CD4-positive, alpha-beta T cell treated with Interleukin-4 for 1 hour (primary cell): ENCODE measurements at places on chromosomes 11 and 22.

DNA sequence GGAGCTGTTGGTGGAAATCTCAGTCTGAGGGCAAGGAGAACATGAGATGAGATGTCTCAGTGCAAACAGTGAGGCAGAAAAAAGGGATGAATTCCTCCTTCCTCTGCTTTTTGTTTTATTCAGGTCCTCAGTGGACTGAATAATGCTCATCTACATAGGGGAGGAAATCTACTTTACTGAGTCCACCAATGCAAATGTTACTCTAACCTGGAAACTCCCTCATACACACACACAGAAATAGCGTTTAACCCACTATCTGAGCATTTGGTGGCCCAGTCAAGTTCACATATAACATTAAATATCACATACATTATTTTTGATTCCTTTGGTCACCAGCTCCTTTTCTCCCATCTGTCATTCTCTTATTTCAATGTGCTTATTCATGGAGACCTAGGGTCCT, 418.8 kb downstream of the TMEM135 start:
- DNase-seq: no peak

- peak; percentile 7 for DNase-seq
Measured at GRCh38 chr11:117187007-117187406, 8.5 kb downstream of the SIDT2 start.

GRCh38 chr11:131666006-131666405, 295.6 kb downstream of the NTM start:
- no peak for DNase-seq

GRCh38 chr11:115590254-115590653, 86.0 kb upstream of the CADM1 start:
- DNase-seq: no peak

- DNase-seq: no peak
Measured at GRCh38 chr11:16893456-16894066, 120.7 kb downstream of the PLEKHA7 start.

DNA sequence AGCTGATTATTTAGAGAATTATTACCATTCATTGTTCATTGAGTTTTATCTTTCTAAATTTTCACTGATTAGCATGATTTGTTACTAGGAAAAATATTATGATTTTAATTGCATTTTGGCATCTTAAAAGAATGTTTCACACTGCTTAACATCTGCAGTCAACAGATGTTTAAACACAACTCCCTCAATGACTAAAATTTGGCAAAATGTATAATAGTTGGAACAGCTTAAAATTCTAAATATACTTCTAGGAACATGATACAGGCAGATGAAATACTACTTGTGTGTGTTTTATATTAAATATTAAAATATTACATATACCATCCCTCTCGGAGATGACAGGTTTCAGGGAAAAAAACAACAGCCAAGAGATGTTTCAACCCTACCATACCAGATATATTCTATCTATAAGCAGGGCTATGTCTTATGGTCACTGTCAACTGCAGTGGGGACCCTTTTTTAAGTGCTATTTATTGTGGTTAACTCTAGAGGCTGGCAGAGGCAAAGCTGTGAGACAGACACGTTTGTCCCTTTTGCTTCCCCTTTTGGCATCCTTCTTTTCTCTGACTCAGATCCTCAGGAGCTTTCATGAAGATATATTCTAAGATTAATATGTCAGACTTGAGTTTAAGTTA, 81.9 kb downstream of the BDNF start:
- no peak for DNase-seq

DNA sequence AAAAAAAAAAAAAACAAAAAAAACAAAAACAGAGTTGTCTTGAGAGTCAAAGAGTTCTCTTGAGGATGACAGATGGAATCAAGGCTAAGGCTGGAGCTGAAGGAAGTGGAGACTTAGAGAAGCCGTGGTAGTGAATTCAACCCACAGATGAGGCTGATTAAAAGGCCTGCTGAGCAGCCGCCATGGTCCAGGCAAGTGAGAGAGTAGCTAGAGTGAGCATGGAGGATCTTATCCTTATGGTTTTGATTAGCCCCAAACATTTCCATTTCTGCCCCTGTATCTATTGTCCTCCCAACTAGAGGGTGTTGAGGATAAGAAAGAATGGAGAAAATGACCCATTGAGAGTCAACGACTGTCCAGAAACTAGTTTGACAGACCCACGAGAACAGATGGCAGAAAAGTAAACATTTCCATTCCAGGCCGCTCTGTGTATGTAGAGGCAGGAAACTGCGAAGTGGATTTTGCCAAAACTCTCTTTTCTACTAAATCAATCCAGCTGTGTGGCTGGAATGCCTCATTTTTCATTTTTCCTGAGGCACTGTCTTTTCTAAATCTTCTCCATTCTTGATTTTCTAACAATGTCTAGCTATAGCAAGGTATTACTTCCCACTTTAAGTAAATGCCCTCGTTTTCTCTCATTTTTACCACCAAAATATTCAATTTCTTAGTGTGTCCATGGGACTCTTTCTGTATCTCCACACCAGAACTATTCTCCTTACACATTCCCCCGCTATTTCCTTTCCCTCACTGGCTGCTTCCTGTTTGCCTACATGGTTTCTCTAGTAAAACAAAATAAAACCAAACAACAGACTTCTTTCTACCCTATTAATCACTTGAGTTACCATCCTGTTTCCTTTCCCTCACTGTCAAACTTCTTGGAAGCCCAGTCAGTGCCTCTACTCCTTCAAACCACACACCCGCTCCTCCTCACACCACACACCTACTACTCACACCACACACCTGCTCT, 5.4 kb upstream of the MMP8 start:
- DNase-seq: no peak

- no peak for DNase-seq
Measured at GRCh38 chr11:36510594-36510942, 496 bp upstream of the TRAF6 start.

GRCh38 chr22:41917903-41918791, 3.3 kb upstream of the SHISA8 start:
- no peak for DNase-seq

GRCh38 chr11:47070769-47071168, 105.9 kb downstream of the ARFGAP2 start:
- no peak for DNase-seq

DNA sequence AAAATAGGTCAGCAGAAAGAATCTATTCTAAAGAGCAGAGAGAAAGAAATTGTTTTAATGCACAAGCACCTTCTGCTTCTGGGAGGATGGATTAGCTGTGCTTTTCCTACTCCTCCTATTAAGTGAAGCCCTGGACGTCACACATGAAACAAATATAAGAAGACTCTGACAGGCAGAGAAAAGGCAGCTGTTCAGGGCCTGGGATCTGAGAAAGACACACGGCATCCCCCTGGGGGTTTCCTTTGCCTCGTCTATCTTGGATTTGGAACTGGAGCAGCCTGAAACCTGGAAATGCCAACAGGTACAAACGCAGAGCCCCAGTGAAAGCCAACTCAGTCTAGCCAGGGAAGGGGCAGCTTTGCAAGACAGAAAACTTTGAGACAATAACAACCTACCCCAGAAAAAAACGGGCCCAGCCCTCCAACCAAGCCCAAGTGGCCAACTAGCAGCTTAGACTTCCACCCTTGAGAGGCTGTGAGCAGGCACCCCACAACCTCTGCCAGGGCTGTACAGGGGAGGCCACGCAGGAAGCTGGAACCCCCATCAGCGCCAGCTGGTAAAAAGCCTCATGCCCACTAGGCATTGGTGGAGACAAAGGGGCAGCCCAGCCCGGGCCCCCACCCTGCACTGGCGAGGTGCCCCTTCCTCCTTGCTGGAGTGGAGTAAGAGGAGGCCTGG, 7.3 kb downstream of the CERK start:
- no peak for DNase-seq

GRCh38 chr11:112366777-112367176, 106.1 kb upstream of the PLET1 start:
- DNase-seq: no peak

DNA sequence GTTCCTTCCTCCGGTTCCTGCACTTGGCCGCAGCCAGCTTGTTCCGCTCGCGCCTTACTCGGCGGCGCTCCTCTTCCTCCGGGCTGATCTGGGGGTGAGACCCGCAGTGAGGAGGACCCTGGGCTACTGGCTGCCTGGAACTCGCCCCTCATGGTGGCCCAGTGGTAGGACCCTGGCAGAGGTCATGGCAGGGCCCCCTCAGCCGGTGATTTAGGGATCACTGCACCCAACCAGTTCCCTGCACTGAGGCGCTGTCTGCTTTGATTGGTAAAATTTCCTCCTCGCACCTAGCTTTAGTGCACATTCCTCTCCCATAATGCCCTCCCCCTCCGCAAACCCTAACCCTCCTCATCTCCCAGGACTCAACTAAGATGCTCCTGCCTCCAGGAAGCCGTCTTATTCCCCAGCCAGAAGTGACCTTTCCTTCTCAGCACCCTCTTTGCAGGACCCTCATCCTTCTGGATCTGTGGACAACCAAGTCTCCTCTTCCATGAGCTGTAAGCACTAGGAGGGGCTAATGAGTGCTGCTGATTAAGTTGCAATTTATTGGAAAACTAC, 3.6 kb downstream of the CCDC85B start:
- peak; percentile 51 for DNase-seq

DNA sequence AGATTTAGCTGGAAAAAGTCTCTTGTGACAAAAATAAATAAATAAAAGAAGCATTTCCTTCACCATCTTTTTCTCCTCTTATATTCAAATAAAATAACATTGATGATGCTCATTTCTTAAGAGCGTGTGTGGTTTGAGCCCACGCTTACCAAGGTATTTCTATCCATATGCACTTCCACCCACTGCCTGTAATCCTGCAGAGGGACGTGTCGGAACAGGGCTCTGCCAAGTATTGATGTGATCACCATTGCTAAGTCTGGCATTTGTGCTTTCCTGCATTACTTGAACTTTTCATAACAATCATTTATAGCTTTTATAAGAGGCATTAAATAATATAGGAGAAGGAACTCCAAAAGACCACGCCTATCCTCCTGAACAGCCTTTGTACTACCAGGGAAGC, 107.6 kb downstream of the SHANK2 start:
- no peak for DNase-seq

DNA sequence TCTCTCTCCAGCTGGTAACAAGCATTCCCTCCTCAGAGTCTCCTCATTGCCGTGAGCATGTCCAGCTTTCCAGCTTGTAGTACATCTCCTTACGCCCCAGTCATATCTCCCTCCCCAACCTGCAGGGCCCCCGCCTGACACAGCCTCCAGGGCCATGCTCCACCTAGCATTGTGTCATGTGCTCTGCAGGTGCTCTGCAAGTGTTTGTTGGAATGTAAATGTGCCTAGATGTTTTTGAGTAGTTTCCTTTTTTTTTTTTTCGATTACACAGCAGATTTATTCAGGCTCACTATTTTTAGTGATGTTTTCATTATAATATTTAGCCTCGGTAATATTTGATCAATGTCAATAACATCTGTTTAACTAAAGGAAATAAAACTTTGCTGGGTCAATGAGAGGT, 82.5 kb downstream of the NCAM1 start:
- no peak for DNase-seq

DNA sequence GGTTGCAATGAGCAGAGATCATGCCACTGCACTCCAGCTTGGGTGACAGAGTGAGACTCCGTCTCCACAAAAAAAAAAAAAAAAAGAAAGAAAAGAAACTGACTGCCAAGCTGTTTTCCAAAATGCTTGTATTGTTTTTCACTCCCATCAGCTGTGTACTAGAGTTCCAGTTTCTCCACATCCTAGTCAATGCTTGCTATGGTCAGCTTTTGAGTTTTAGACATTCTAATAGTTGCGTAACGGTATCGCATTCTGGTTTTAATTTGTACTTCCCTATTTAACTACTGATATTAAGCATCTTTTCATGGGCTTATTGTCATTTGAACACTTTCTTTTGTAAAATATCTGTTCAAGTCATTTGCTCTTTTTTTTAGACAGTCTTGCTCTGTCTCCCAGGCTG, 55.7 kb downstream of the TSPAN18 start:
- DNase-seq: no peak

DNA sequence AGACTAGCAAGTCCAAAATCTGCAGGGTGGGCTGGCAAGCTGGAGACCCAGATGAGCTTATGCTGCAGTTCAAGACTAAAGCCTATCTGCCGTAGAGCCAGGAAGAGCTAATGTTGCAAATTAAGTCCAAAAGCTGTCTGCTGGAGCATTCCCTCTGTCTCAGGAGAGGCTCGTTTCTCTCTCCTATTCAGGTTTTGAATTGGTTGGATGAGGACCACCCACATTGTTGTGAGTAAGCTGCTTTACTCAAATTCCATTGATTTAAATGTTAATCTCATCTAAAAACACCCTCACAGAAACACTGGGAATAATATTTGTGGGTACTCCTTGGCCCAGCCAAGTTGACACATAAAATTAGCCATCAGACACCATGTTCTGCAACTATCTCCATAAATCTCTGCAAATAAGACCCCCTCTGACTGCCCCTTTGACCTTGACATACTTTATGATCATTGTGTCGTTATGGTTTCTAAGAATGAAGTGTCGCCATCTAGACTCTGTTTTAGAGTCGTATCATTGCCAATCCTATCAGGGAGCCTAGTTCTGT, 16.8 kb upstream of the CUL5 start:
- DNase-seq: no peak

GRCh38 chr11:31884080-31884479, 73.0 kb upstream of the PAX6 start:
- DNase-seq: no peak

DNA sequence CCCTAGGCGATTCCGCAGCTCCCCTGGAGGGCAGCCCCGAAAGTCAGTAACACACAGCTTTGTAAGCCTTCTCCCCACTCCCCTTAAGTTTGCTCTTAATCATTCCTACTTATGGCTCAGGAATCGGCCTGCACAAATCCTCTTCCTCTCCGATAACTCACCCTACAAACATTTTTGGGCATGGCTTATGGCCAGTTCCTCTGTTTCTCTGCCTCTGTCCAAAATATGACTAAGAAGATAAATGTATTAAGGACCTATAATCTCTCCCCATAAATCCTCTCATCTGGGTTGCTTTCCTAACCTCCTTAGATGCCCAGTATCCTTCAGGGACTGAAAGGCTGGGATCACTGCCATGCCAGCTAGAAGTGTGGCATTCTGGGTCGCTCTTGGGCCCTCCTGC, 41.0 kb downstream of the PAMR1 start:
- DNase-seq: no peak

DNA sequence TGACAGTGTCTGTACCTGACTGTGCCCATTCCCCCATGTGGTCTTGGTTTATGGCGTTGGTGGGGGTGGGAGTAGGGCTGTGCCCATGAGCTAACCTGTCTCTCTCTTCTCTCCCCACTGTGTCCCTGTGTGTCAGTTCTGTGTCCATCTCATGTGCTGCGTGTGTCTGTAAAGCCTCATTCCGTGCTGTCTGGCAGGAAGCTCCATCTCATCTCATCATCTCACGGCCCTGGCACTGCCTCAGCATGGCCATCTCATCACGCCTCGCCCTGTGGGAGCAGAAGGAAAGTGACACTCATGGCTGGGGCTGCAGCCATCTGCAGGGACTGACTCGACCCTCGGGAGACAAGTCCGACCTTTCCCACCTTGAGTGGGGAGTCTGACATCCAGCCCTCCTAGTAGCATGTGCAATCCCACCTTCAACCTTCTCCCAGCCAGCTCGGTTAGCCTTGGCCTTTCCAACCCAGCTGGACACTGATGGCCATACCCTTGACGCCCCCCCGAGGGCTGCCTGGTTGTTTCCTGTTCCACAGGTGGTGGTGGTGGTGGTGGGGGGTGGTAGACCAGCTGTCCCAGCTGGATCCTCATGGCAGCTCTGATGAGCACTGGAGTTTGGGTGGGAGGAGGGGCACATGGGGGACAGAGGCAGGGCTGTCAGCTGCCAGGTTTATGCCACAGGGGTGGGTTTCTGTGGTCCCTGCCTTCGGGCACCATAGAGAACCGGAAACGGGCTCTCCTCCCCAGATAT, 19.0 kb downstream of the MYO18B start:
- DNase-seq: no peak
